8988T (cell line): ENCODE measurements at places on chromosomes 5 and 9.

DNA sequence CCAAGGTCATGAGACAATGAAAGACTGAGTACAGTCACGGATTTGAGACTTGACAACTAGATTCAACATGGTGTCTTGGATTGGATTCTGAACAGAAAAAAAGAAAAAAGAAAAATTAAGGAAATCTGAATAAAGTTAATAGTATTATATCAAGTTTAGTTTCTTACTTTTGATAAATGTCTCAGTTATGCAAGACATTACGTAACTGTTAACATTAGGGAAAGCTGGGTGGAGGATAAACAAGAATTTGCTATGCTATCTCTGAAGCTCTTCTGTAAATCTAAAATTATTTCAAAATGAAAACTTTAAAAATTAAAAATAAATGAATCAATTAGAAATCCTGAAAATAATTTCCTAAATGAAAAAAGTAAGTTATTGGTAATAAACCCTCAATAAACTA, 14.4 kb upstream of the DCAF12 start:
- no peak for DNase-seq

GRCh38 chr5:150598821-150599273, 41.6 kb upstream of the SYNPO start:
- no peak for DNase-seq

DNA sequence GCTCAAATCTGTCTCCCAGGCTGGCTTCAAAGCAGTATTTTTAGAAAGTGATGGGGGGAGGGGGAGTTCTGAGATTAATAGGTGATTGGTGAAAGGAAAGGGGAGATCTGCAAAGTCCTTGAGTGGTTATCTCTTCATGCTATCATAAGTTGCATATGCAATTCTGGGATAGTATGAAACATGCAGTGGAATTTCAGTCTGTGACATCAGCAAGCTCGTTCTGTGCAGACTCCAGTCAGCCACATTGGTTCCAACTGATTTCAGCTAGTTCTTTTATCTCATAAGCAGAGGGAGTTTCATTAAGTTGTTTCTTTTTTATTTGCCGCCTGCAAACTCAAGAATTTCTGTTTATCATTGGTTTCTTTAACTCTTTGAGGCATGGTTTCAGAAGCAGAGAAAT, 180.5 kb upstream of the SH3GL2 start:
- no peak for DNase-seq

DNA sequence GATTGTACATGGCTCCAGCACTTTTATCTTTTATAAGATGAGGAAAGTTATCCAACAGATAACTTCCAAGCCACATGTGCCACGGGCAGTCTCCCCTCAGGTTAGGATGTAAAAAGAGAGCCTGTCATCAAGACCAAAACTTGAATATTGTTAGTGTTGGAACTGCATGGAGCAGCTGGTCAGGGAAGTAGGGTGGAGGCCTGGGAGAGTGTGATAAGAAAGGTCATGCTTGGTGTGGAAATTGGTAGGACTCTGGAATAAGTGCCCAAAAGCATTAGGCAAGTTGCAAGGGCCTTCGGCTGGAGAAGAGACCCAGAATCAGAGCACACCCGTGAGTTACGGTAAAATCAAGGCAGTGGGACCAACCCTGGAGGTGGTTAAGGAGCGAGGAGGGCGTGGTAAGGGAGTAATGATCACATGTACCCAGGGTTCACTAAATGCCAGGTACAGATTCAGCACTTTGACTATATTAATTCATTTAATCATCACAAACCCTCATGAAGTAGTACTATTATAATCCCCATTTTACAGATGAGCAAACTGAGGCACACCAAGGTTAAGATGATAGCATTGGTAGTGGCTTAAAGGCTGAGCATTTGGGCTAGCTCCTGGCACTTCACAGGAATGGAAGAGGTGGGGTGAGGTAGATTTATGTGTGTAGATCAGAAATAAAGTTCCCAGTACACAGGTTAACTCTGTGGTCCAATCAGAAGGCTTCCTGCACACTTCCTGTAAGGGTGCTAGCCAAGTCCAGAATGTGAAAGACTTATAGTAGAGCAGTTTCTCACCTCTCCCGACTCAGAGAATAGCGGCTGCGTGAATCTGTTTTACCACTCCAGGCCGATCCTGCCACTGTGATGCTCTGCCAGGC, 96.5 kb upstream of the ZNF608 start:
- DNase-seq = no peak

GRCh38 chr9:127805620-127806019, 2.9 kb downstream of the FPGS start:
- peak; percentile 92 for DNase-seq

GRCh38 chr5:41707853-41708603, 162.2 kb downstream of the OXCT1 start:
- DNase-seq = no peak

DNA sequence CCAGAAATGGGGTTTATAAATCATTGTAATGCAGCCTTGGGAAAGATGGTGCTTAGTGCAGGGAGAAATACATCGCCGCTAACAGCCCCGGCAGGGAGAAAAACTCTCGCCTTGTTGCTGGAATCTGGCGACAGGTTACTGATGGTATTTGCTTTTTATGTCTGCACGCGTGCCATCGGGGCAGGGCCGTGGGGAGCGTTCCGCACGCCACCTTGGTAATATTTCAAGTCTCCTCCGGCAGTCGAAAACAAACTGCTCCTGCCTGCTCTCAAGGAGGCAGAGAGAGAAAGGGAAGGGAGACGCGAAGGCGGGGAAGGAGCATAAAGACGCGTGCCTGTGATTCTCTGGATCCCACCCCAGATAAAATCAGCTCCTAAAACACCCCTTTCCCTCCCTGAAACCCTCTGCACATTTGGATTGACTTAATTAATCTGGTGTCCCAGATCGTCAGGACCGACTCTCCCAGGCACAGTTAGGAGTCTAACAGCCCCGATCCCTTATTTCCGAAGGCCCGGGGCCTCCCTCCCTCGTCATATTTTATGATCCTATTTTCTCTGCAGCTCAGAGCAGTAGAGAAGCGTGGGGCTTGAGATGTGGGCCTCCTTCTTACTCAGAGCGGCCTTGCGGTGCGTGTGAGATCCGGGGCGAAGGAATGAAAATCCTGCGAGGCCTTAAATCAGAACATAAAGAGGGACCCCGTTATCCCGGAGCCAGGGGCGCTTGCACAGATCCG, 47.7 kb downstream of the CFAP77 start:
- no peak for DNase-seq

DNA sequence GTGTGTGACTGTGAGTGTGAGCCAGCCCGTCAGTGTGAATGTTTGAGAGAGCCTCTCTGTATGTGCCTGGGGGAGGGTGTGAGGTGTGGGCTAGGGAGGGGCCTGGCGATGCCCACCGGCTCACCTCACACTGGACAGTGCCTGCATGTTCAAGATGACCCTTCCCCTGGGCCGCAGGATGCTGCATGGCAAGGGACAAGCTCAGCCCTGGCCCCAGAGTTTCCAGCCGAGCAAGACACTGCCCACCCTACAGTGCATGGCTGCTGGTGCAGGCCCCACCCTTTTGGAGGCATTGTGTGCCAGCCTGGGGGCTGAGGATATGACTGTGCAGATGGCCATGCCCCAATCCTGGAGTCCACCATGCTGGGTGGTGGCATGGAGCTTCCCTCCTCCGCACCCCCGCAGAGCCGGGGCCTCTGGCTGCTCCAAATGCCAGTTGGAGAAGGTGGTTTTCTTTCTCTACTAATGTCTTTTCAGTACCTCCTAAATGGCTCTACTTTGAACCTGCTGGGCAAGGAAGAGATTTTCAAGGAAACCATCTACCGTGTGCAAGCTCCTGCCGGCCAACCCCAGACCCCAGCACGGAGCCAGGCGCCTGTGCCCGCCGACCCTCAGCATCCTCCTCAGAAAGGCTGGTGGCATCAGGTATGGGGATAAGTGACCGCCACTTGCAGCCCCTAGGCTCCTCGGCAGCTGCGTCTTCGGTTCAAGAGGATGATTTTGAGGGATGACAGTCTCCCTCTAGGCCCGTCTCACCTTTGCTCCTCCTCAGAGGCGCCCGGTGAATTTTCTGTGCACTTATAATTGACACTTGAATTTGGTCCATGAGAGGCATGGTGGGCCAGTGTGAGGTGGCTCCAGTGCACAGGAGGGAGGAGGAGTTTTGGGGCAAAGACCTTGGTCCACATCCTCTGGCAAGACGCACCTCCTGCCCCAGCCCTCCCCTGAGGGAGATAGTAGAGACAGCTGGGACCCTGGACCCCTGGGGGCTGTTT, 27.7 kb downstream of the FGD3 start:
- DNase-seq = no peak

GRCh38 chr5:5079876-5080275, 60.3 kb upstream of the ADAMTS16 start:
- no peak for DNase-seq

DNA sequence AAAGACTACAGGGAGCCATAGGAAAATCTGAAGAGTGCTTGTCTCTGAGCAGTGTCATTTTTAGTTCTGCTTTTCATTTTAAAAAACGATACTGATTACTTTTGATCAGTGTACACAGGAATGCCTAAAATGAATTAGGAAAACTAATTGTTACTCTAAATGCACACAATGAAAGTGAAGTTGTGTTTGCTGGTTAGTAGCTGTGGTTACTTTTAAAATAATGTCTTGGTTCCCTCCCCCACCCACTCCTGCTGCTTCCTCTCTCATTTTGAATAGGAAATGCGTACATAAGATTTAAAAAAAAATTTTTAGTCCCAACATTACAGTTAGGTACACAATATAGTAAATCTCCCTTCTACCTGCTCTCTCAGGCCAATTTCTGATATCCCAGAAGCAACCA, 47.5 kb upstream of the PLPP1 start:
- DNase-seq = no peak

- no peak for DNase-seq
Observed at GRCh38 chr9:129352146-129352865, 174.2 kb upstream of the IER5L start.

DNA sequence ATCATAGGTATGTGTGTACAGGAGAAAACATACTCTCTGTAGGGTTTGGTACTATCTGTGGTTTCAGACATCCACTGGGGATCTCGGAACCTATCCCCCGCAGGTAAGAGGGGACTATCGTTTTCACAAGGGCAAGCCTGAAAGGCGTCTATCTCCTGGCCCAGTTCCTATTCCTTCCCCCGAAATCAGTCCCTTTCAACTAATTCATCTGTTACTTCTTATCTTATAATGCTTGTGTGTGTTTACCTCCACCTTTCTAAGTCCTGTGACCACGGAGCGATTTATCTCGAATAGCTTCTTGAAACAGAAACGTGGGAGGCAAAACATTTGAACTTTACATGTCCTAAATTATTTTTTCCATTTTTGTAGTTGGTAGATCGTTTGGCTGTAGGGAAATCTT, 11.4 kb downstream of the ABO start:
- DNase-seq = no peak

DNA sequence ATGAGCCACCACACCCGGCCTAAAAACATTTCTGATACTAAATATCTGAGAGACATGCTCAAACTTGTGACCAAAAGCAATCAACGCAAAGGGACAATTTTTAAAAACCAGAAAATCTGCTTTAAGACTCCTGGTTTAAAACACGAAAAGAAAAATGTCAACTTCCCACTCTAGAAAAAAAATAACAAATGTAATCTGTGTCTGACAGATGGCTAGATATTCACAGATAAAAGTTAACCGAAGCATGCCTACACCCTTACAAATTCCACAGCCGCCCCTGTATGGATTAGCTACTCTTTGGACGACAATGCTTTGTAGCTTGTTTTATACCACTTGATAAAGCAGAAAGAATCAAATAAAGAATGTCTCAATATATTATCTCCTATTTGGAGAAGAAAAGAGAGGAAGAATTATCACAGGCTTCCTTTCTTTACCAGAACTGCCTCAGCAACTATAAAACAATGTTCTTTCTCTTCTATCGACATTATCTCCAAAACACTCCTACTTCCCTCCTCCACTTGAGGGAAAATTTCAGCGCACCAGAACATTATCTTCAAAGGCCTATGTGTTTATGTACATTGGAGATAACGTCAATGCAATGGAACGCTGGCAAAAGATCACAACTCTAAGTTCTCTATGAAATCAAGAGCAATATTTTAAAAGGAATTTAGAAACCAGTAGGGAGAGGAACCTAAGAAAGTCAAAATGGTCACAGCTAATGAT, 26.2 kb downstream of the CEMIP2 start:
- DNase-seq = no peak

- DNase-seq = no peak
Observed at GRCh38 chr9:84502066-84502465, 161.5 kb upstream of the SLC28A3 start.

DNA sequence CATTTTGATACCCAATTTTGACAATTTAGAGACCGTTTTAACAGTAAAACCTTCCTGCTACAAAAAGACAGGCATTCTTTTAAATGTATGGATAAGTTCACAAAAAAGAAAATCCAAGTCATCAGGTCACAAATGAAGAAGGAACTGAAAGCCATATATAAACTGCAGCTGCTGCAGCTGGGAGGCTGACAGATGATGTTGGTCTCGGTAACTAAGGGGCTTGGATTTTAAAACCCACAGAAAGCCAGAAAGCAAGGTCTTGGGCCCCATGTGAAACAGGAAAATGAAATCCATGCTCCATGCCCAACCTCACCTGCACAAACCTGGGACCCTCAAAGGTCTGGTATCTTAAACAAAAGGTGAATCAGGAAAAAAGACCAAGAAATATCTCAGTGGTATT, 15.7 kb upstream of the C5orf34 start:
- no peak for DNase-seq

- DNase-seq = no peak
Observed at GRCh38 chr9:98866435-98867102, 59.1 kb downstream of the GALNT12 start.

DNA sequence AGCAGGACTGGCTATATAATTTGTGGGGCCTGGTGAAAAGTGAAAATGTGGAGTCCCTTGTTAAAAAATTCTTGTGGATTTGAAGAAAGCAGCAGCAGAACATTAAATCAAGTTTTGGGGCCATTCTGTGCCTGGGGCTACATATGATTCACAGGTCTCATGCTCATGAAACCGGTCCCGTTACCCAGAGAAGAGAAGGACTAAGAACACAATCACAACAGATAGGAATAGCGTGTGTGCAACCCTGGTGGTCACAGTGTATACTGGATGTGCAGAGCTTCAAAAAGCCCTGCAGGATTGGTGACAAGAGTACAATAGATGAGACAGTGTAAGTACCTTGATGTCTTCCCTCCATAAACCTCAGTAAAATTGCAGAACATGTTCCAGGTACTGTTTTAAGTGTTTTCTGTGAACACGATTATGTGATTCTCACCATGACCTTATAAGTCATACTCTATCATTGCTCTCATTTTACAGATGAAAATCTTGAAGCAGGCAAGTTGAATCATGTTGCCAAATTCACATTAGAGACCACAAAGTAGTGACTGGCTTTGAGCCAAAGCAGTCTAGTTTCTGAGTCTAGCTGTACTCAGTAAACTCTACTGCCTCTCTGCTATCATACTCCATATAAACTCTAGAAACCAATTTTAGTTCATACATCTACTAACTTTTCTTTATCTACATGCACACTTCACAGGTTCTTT, 636.5 kb downstream of the TAF11L14 start:
- DNase-seq = no peak

GRCh38 chr9:134359493-134360179, 33.4 kb downstream of the RXRA start:
- DNase-seq = no peak

GRCh38 chr5:9344751-9345240, 201.1 kb downstream of the SEMA5A start:
- DNase-seq = no peak
